ENCODE measurements at places on chromosomes 13 and 19. TPM values are rescaled to one million over a fixed set of nuclear protein-coding genes. Genes with fewer than 3 reads are reported as not detected.

CEACAM7 gene
- polyA plus RNA-seq: 0.22 TPM

TDRD12 gene
- 0.42 TPM for polyA plus RNA-seq

ZNF331 gene
- polyA plus RNA-seq: 6.3 TPM

SYNGR4 gene
- 8.6 TPM for polyA plus RNA-seq

ESD gene
- polyA plus RNA-seq: 76.5 TPM

DIS3 gene
- 7.7 TPM for polyA plus RNA-seq

SHD gene
- polyA plus RNA-seq: 207 TPM

TMEM143 gene
- polyA plus RNA-seq: 6.4 TPM

OR10H1 gene
- not detected for polyA plus RNA-seq

HSH2D gene
- polyA plus RNA-seq: 0.17 TPM

PRX gene
- polyA plus RNA-seq: 2.6 TPM

ETHE1 gene
- 30.1 TPM for polyA plus RNA-seq

KLK5 gene
- 0.68 TPM for polyA plus RNA-seq

TNNI3 gene
- not detected for polyA plus RNA-seq

TOMM40 gene
- polyA plus RNA-seq: 61.1 TPM

CAPS gene
- 43.6 TPM for polyA plus RNA-seq

KCTD12 gene
- polyA plus RNA-seq: 5.9 TPM

STOML3 gene
- not detected for polyA plus RNA-seq

PRKCG gene
- polyA plus RNA-seq: 18.1 TPM

SPATA13 gene
- 7.7 TPM for polyA plus RNA-seq

KIR3DL1 gene
- polyA plus RNA-seq: not detected

PLIN5 gene
- polyA plus RNA-seq: 1.5 TPM

OVOL3 gene
- not detected for polyA plus RNA-seq

VSTM2B gene
- 6.8 TPM for polyA plus RNA-seq

KIR2DL4 gene
- 0.31 TPM for polyA plus RNA-seq

ZFP36 gene
- polyA plus RNA-seq: 20.6 TPM

PRTN3 gene
- 0.34 TPM for polyA plus RNA-seq

LIN7B gene
- 18.0 TPM for polyA plus RNA-seq

KIR2DL3 gene
- not detected for polyA plus RNA-seq

IL12RB1 gene
- polyA plus RNA-seq: 0.75 TPM

EEF1AKMT1 gene
- 8.7 TPM for polyA plus RNA-seq

CPB2 gene
- not detected for polyA plus RNA-seq

CCDC97 gene
- 32.4 TPM for polyA plus RNA-seq

OR4F17 gene
- not detected for polyA plus RNA-seq

ATP12A gene
- not detected for polyA plus RNA-seq

GIPR gene
- polyA plus RNA-seq: 0.19 TPM

ZNF146 gene
- 23.0 TPM for polyA plus RNA-seq

COQ8B gene
- polyA plus RNA-seq: 36.4 TPM

ITGBL1 gene
- 0.78 TPM for polyA plus RNA-seq

RAB11B gene
- 561 TPM for polyA plus RNA-seq

ZNF132 gene
- 2.5 TPM for polyA plus RNA-seq

ATXN8OS gene
- not detected for polyA plus RNA-seq

LGALS14 gene
- polyA plus RNA-seq: not detected

CAMSAP3 gene
- polyA plus RNA-seq: 37.7 TPM

GRIK5 gene
- 56.5 TPM for polyA plus RNA-seq

SHISA7 gene
- polyA plus RNA-seq: 6.0 TPM

FFAR1 gene
- not detected for polyA plus RNA-seq

TUBB4A gene
- polyA plus RNA-seq: 755 TPM

MYO16 gene
- polyA plus RNA-seq: 4.8 TPM

SRRM5 gene
- polyA plus RNA-seq: not detected

PEAK3 gene
- polyA plus RNA-seq: not detected

MTUS2 gene
- polyA plus RNA-seq: 3.2 TPM

KBTBD6 gene
- polyA plus RNA-seq: 6.1 TPM

PODNL1 gene
- 2.4 TPM for polyA plus RNA-seq
